ENCODE measurements at places on chromosomes 6 and 20.
A peak's percentile ranks its signal among the peaks of the same experiment; 100 is the strongest.

DNA sequence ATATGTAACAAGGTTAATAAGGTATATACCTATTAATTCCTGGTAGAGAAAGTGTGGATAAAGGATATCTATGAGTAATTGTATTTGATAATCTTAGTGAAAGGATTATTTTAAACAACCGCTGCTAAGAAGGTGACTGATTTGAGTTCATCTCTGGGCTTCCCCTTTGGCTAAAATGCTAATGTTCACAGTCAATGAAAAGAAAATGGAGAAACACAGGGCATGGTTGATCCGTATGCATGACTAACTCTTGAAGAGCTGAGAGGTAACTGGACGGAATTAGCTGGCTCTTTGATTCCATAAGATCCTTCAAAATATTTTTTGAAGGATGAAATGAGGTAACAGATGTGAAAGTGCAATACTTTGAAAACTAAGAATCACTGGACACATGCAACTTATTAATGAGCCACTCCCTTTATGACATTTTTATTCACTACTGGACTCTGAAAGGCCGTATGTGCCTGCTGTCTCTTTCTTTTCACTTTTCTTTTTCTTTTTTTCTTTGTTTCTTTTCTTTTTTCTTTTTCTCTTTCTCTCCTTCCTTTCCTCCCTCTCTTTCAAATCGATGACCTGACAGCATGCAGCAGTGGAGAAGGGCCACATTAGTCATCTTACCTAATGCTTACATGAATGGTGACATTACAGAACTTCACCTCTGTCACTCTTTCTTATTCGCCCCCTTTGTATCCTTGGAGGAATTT is 464.6 kb downstream of the CDKAL1 start:
- DNase-seq: no peak

DNA sequence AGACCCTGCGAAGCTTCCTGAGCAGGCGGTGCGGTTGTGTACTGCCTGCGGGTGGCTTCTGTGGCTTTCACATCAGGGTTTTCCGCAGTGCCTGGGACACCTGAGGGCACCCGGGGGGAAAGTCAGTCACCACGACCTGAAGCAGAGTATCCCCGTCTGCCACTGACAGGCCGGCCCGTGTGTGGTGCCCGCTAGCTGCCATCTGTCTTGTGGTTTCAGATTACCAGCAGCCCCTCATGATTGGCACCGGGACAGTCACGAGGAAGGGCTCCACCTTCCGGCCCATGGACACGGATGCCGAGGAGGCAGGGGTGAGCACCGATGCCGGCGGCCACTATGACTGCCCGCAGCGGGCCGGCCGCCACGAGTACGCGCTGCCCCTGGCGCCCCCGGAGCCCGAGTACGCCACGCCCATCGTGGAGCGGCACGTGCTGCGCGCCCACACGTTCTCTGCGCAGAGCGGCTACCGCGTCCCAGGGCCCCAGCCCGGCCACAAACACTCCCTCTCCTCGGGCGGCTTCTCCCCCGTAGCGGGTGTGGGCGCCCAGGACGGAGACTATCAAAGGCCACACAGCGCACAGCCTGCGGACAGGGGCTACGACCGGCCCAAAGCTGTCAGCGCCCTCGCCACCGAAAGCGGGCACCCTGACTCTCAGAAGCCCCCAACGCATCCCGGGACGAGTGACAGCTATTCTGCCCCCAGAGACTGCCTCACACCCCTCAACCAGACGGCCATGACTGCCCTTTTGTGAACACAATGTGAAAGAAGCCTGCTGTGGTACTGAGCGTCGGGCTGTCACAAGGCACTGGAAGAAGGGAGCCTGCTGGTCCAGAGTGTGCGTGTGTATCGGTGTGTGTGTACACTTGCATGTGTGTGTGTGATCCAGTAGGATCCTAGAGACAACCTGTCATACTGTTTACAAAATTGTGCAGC is 54.4 kb downstream of the GOPC start:
- peak; percentile 33 for DNase-seq

- no peak for DNase-seq
These were observed 70.6 kb upstream of the TCF21 start for GRCh38 chr6:133818320-133818719.

GRCh38 chr20:47191074-47191673 is 165.3 kb downstream of the ZMYND8 start:
- DNase-seq: no peak

DNA sequence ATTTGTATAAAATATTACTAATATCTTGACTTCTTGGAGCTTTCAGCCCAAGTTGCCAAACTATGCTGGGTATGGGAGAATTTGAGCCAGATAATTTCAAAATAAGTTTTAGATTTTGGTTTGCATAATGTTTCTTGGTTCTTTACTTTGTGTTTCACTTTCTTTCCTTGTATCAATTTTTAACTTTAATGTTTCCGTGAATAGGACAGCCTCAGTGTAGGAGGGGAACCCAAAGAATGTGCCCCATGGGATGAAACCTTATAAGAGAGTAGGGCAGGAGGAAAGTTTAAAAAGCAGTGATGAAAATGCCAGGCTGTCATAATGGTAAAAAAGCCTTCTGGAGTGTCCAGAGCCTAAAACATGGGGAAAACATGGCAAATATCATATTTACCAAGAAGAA is 252.4 kb upstream of the IRAK1BP1 start:
- no peak for DNase-seq

DNA sequence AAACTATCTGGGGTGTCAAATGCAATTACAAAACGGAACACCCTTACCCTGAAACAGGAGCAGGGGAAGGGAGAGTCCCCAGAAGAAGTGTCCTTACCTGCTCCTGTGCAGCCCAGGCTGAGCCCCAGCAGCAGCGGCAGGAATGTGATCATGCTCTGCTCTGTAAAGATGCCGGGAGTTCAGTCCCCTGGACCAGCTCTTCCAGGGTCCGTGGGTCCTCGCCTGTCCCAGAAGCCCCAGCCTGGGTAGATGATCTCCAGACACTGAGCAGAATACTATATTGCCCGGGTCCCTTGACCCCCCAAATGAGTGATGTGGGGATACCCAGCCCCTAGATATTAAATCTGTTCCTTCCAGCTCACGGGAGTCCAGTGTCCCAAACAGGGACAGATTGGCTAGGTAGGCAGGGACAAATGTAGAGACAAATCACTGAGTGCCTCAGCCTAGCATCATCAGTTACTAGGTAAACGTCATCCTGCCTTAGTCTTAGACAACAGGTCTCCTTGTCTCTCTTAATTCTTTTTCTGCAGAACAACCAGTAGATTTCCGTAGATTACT is at the start of gene HLA-DMB:
Gene HLA-DMB, minus strand, starts transcription at position 373 of the 558 bp plus-strand sequence. Its CDS starts 221 bp downstream, at position 152.
- DNase-seq: peak; percentile 46

DNA sequence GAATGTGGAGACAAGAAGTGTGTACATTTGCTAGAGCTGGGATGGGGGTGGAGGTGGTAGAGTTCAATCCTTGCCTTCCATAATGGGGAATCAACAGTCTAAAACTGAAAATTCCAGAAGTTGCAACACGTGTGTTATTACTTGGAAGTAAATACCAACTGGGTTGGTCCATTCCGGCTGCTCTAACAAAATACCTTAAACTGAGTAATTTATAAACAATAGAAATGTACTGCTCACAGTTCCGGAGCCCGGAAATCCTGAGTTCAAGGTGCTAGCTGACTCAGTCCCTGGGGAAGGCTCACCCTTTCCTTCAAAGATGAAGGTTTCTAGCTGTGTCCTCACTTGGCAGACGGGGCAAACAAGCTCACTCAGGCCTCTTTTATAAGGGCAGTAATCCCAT is 59.0 kb downstream of the RIN2 start:
- DNase-seq: no peak

DNA sequence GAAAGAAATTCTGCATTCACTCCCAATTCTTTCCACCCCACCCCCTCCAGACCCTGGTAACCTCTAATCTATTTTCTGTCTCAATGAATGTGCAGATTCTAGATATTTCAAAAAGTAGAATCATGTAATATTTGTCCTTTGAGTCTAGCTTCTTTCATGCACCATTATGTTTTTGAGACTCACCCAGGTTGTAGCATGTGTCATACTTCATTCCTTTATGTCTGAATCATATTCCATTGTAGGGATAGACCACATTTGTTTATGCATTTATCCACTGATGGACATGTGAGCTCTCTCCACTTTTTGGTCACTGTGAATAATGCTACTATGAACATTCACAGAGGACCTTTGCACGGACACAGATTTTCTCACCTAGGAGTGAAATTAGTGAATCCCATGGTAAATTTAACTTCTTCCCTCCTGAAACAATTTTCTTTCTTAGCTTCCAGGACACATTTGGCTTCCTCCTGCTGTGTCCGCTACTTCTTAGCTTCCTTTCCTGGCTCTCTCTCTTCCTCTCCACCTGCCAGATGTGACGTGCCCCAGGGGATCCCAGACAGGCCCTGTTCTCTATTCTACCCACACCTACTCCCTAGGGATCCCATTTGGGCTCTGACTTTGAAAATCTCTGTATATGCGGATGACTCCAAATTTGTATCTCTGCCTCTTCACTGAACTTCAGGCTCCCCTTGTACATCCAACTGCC is 24.1 kb upstream of the ARFGEF2 start:
- no peak for DNase-seq

GRCh38 chr6:28981833-28982475 is 23.2 kb downstream of the ZNF311 start:
- peak; percentile 88 for DNase-seq
